ENCODE measurements at places on chromosomes 16 and 17. TPM values are rescaled to one million over a fixed set of nuclear protein-coding genes. Genes with fewer than 3 reads are reported as not detected.

CACNG3 gene
- not detected for total RNA-seq

- no peak for DNase-seq
- H3K27me3 ChIP-seq = no peaks in the 10 kb centered on the region
- no peaks in the 10 kb centered on the region for H3K36me3 ChIP-seq
Measured at GRCh38 chr17:8855477-8856204, 11.8 kb downstream of the PIK3R6 start.

TSNAXIP1 gene
- 0.95 TPM for total RNA-seq

KRT27 gene
- not detected for total RNA-seq

- H3K4me3 ChIP-seq = no peak overlapping the region
- H3K36me3 ChIP-seq = no peaks in the 10 kb centered on the region
- DNase-seq = no peak
- no peak overlapping the region for H3K27ac ChIP-seq
- peaks cover 5% of the 10 kb centered on the region for H3K4me1 ChIP-seq
Measured at GRCh38 chr16:86157616-86158247, 258.8 kb downstream of the IRF8 start.

UBFD1 gene
- total RNA-seq = 69.9 TPM

DNA sequence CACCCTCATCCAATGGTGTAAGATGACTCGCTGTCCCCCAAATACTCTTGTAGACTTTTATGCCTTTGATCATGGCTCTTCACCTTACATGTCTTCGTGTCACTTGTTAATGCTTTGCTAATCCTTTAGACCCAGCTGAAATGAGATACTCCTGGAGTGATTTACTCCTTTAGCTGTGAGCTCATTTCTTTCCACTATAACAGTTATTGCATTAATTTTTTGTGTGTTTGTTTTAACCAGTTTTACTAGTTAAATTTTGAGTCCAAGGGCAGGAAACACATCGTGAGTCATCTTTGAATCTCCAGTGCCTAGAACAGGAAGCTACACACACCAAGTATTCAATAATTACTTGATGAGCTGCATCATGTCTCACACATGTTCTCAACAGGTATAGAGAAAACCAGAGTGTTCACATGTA is 6.5 kb upstream of the CTCF start:
- no peaks in the 10 kb centered on the region for H3K27me3 ChIP-seq
- H3K36me3 ChIP-seq = no peaks in the 10 kb centered on the region
- DNase-seq = peak; percentile 74

DNA sequence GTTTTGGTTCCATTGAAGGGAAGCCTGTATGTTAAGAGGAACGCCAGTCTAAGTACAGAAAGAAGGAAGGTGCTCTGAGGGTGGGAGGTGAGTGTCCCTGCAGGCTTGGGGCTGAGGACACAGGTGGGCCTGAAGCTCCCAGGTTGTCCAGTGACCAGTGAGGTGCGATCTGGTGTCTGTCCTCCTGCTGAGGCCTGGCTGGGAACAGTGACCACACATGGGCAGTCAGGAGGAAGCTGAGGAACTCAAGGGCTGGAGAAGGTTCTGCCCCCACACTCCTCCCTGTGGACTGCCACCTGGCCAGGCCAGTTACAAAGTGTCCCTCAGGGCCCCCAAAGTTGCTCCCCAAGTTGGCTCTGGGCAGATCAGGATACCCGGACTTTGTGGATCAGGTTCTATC is 102.1 kb downstream of the N4BP1 start:
- H3K4me1 ChIP-seq = no peaks in the 10 kb centered on the region
- H3K4me3 ChIP-seq = no peak overlapping the region
- no peaks in the 10 kb centered on the region for H3K36me3 ChIP-seq
- no peak for DNase-seq
- no peaks in the 10 kb centered on the region for H3K27me3 ChIP-seq
- no peak overlapping the region for H3K27ac ChIP-seq

TBC1D3I gene
- total RNA-seq = 1.3 TPM

HCFC1R1 gene
- total RNA-seq = 25.8 TPM

DNA sequence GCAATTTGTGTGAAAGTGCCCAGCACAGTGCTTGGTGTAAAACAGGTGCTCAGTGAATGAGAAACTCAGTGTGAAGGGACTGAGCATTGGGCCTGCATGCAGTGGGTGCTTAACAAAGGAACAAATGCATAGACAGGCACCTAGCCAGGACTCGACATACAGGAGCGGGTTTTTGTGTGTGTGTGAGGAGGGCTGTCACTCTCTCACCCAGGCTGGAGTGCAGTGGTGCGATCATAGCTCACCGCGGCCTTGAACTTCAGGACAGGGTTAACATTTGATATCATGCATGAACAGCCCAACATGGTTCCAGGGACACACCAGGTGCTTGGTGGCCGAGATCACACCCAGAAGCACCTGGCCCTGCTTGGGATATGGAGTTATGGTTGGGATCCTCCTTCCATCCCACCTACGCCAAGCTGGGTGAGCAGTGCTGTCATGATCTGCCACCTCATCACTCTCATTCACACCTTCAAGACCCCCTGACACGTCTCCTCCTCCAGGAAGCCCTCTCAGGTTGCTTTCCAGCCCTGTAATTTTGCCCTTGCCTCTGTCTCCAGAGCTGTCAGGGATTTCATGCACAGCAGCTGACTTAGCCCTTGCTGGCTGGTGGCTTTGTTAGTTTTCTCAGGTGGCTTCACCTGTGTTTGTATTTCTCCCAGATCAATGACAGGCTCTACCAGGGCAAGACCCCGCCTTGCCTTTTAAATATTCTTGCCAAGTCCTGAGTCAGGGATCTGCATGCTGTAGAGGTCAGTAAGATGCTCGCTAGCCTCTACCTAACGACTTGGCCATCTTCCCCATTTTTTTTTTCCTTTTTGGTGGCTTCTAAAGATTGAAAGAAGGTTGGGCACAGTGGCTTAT is 66.4 kb downstream of the OR1D5 start:
- H3K27ac ChIP-seq = no peak overlapping the region
- no peaks in the 10 kb centered on the region for H3K36me3 ChIP-seq
- H3K27me3 ChIP-seq = no peaks in the 10 kb centered on the region
- no peak for DNase-seq
- H3K4me3 ChIP-seq = no peak overlapping the region

ARL4D gene
- total RNA-seq = 4.1 TPM
